Kidney (tissue), 22 donors: ENCODE measurements at places on chromosomes 12 and 14.

- no peak for DNase-seq
Measured at GRCh38 chr12:90851800-90852718, 102.9 kb downstream of the CCER1 start.

DNA sequence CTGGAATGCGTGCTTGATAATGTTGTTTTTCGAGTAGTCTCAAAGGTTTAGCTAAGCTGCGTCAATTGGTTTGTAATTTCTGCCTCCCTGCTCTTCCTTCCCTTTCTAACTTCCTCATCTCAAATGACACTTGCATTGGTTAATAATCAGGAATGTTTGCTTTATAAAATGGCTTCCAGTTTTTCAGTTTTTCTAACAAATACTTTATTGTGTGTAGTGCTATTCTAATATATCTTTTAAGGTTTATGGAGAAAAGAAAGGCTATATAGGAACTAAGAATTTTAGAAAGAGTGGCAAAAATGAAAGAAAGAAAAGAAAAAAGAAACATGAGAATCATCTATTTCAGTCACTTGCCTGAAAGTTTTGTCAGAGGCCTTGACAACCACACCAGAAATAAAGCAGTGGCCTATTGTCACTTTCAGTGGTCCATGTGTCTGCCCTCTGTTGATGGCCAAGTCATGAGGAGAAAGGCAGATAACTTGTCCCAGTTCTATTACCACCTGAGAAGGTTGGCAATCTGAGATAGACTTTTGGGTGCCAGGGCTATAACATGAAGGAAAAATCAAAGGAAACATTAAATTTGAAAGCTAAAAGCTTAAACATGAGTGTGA, 221.9 kb upstream of the KITLG start:
- DNase-seq: no peak

- no peak for DNase-seq
Measured at GRCh38 chr12:14244876-14245669, 120.4 kb upstream of the ATF7IP start.

- no peak for DNase-seq
Measured at GRCh38 chr12:43835264-43835655, 621 bp upstream of the TMEM117 start.

- no peak for DNase-seq
Measured at GRCh38 chr14:105864116-105864515, 337.7 kb downstream of the TMEM121 start.
